Activated CD4-positive, alpha-beta T cell treated with anti-CD3 and anti-CD28 coated beads for 48 hours (primary cell): ENCODE measurements at places on chromosomes 6 and 20.

- DNase-seq = no peak
Measured at GRCh38 chr6:156760377-156760776, 16.8 kb upstream of the ARID1B start.

GRCh38 chr6:129486327-129486726 lies 223.7 kb downstream of the ARHGAP18 start:
- no peak for DNase-seq

DNA sequence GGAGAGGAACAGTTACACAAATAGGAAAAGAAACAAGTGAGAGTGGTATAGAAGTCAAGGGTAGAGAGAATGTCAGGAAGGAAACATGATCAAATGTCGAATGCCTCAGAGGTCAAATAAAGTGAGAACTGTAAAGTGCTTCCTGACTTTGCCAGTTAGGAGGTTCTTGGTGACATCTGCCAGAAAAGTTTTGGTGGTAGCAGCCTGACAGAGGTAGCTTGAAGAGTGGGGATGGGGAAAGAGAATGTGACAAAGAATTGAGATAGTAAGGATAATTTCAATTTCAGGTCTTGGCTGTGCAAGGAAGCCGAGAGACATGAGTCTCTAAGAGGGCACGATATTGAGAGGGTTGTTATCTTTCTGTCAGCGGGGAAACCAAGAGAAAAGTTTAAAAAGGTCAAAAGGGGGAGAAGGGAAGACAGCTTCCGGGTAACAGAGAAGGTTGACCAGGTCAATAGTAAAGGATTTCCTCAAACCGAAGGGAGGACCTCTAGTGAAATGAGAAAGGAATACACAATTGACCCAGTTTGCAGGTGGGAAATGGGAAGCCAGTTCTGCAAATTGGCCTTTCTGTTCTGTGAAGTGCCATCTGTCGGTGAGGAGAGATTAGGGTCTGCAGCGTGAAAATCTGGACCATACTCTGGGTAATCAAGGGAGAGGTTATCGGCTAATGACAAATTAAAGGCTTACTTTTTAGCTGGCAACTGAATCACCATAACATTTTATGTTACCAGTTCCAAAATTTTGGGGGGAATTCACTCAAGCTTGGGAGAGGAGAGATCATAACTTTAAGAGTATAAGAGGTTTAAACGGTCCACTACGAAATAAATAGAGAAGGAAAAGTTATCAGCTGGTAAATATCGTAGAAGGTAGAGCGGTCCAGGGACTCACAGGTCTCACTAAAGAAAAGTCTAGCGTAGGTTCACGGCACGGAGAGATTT lies 973 bp upstream of the BRD2 start:
- DNase-seq = no peak

- DNase-seq = no peak
Measured at GRCh38 chr6:165173484-165173883, 135.9 kb downstream of the C6orf118 start.

DNA sequence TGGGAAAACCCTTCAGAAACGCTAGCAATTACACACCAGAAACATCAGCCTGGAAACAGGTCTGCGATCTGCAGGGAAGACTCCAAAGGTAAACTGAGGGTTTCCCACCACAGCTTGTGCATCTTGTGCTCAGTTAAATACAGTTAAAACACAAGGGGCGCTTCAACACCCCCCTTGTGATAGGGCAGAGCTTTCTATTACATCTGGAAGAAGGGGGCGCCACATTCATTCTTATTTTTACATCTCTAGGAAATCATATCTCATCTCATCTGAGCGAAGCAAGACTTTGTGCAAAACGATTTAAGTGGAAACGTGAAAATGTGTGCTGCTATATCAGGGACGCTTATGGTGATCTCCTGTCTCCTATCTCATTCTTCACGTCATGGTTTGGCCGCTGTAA lies 58.5 kb downstream of the PRND start:
- DNase-seq = no peak

- no peak for DNase-seq
Measured at GRCh38 chr6:142867355-142867801, 77.6 kb downstream of the HIVEP2 start.

DNA sequence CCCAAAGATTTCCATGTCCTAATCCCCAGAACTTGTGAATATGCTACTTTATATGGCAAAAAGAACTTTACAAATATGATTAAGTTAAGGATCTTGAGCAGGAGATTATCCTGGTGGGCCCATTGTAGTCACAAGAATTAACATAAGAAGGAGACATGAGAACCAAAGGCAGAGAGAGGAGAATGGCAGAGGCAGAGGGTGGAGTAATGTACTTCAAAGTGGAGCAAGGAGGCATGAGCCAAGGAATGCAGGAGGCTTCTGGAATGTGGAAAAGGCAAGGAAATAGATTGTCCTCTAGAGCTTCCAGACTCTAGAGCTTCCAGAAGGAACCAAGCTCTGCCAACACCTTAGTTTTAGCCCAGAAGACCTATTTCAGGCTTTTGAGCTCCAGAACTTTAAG lies 147.4 kb downstream of the MOXD1 start:
- no peak for DNase-seq

DNA sequence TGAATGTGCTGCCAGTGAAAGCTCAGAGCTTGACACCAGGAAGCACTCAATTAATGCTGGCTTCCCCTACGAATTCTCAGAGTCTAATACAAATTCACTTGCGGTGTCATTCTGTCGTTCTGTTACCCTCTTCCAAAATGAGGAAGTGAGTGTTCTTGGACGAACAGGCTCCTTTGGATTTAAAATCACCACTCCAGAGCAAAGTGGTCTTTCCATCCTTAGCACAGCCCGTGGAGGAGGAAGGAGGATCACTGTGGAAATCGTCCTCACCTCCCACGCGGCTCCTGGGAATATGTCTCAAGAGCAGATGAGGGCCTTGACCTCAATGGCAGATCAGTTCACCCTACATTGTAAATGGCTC lies 41.7 kb downstream of the RIOK1 start:
- no peak for DNase-seq
